ENCODE measurements at places on chromosomes 5 and 9.

DNA sequence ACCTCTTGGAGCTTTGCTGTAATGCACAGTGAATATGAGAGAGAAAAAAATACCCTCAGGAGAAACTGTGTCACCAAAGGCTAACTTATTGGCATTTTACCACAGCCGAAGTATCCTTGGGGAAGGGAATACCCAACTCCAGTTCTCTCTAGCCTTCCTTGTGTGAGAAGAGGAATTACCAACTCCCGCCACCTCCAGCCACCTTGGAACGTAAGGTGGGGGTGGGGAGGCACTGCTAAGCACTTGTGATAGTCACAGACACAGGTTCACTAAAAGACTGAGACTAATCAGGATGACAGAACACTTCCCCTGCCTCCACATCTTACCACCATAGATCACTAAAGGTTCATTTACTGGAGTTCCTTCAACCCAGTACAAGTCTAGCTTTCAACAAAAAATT is 102.0 kb upstream of the ADAMTS19 start:
- DNase-seq: no peak

DNA sequence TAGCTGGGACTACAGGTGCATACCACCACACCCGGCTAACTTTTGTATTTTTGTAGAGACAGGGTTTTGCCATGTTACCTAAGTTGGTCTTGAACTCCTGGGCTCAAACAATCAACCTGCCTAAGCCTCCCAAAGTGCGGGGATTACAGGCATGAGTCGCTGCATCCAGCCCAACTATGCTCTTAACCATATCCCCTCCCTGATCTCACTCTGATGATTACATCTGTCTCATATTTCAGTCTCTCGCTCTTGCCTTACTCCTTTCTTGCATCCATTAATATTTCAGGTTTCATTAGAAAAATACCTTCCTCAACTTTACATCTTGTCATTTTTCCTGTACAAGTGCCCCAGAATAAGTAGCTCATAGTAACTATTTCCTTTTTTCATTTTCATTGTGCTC is 61.0 kb upstream of the BASP1 start:
- no peak for DNase-seq

GRCh38 chr9:126411225-126411947 is 84.8 kb downstream of the MVB12B start:
- no peak for DNase-seq

DNA sequence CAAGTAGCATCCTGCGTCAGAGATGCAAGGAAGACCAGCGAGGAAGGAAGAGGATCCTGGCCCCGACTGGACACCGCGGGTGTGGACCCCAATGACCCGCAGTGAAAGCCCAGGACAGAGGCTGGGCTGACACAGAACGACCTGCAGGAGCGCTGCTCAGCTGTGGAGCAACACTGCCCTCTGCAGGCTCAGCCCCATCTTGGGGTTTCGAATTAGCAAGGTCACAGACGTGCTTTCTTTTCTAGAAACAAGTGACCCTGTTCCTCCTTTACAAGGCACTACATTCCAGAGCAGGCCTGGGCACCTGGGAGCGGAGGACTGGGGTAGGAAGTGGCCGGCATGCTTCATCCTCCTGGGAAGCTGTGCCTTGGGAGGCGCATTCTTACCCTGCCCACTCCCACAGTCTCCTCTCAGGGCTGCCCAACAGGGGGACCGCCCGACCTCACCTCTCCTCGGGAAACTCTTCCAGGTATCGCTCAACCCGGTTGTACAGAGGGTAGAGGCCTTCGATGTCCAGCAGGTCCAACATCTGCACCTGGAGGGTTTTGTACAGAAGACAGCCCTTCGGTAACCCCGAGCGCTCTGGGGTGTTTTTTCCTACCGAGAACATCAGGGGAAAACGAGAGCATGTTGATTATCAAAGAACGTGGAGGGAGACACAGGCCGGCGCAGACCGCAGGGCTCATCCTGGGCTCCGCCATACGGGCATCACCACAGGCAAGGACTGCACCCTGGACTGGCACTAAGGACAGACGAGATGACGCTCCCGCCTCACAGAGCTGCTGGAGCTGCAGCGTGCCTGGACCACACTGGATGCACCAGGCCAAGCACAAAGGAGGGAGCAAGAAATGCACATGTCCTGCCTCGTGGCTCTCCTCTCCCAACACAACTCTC is 35.0 kb downstream of the IPPK start:
- peak; percentile 75 for DNase-seq

DNA sequence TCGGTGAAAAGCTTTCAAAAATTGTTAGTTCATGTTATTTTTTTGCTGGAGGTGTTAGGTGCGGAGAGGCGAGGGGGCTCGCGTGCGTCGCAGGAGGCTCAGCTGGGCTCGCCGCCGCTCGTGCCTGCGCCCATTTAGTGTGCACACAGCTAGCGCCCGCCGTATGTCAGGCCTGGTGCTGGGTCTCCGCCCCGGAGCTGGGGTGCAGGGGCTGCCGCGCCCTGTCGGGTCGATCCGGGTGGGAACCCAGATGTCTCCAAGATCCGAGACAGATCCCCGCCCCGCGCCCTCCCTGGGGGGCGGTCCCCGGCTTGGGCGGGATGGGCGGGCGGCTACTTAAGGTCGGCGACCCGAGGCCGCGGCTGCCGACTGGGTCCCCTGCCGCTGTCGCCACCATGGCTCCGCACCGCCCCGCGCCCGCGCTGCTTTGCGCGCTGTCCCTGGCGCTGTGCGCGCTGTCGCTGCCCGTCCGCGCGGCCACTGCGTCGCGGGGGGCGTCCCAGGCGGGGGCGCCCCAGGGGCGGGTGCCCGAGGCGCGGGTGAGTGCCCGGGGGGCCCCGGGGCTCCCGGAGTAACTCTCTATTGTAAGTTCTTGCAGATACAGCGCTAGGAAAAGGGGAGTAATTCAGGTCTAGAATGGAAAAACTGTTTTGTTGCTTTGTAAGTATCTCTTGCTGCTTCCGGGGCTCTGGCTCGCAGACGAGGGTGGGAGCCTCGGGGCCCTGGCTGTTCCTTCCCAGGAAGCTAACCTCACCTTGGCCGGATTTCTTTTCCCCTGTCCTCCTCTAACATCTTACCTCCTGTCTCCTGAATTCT is 31.7 kb downstream of the GSN start:
- DNase-seq: peak; percentile 73

DNA sequence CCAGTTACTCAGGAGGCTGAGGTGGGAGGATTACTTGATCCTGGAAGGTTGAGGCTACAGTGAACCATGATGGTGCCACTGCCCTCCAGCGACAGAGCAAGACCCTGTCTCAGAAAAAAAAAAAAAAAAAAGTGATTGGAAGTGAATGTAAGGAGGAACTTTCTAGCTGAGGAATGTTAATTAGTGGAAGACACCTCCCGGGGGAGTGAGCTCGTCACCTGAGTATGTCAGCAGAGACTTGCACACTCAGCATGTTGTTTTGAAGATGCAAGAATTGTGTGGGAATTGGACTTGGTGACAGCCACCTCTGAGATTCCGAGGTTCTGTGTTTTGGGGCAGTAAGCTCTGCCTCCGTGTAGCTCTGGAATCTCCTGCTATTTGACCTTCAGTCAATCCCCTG is 3.6 kb downstream of the SYNPO start:
- DNase-seq: no peak

GRCh38 chr9:36759976-36760375 is 187.3 kb downstream of the MELK start:
- DNase-seq: no peak

DNA sequence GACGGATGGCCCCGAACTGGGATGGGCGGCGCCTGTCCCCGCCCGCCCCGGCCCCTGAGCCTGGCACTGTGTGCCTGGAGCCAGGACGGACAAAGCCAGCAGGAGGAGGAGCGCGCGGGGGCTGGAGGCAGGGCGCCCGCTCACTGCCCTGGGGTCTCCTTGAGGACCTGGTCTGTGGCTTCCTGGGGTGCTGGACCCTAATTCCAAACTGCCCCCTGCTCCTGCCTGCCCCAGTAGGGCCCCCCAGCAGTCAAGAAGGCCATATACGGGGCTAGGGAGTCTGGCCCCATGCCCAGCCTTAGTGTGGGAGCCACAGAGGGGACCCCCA is 29.2 kb upstream of the RXRA start:
- no peak for DNase-seq

GRCh38 chr5:136749016-136749415 is 383.7 kb upstream of the TRPC7 start:
- no peak for DNase-seq

- DNase-seq: no peak
These were observed 62.3 kb downstream of the ACER2 start for GRCh38 chr9:19470981-19471650.

- no peak for DNase-seq
These were observed 77.6 kb downstream of the ADAMTS2 start for GRCh38 chr5:179267671-179268083.

- DNase-seq: no peak
These were observed 194.4 kb downstream of the ARRDC3 start for GRCh38 chr5:91188755-91189154.

GRCh38 chr5:12883395-12883794 is 979.1 kb upstream of the CTNND2 start:
- DNase-seq: no peak

DNA sequence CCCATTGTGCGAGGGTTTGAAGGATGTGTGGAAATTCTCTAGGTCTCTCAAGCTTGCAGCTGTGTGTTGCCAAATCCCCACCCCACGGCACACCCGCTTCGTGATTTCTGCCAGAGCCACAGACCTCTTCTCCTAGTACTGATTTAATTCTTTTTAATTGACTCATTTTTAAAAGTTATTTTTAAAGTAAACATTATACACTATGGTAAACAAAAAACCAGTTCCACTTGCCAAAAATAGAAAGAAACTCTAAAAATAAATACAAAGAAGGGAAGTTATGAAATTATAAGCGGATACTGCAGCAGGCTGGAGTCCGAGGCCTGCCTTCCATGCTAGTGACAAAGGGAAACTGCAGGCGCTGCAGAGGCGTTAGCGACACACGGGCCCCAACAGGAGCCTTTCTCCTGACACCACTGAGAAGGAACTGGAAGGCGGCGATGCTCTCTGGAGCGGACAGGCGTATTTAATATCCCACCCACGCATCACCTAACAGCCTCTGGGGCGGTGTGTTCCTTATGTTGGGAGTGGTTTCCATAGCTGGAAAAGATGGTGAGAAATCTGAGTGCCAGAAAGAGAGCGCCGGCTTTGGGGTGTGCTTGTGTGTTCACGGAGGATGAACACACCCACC is 122.5 kb downstream of the COL23A1 start:
- DNase-seq: peak; percentile 28

- DNase-seq: no peak
These were observed 488 bp downstream of the COL15A1 start for GRCh38 chr9:98944057-98944733.

DNA sequence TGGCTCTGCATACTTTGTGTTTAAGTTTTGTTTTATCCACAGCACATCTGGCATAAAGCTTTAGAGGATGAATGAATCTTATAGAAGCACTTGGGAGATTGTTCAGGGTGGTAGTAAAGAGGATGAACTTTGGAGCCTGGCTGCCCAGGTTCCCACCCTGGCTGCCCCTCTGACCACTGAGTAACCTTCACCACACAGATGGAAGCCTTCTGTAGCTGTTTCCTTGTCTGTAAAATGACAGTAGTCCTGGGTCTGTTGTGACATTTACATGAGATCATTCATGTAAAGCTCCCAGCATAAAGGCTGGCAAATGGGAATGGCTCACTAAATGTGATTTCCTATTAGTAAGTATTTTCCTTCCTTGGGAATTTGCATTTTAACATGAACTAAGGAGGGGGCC is 85.7 kb upstream of the FAM169A start:
- no peak for DNase-seq

DNA sequence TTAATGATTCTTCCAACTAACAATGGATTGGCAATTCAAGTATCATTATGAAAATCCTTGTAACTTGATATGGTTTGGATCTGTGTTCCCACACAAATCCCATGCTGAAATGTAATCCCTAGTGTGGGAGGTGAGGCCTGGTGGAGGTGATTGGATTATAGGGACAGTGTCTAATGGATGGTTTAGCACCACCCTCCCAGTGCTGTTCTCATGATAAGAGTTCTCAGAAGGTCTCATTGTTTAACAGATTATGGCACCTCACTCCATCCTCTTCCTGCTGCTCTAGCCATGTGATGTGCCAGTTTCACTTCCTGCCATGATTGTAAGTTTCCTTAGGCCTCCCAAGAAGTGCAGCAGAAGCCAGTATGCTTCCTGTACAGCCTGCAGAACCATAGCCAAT is 1116.2 kb upstream of the EDIL3 start:
- no peak for DNase-seq

GRCh38 chr9:124017929-124018729 is 6.6 kb downstream of the LHX2 start:
- DNase-seq: no peak

- DNase-seq: peak; percentile 64
These were observed 19.9 kb downstream of the NOTCH1 start for GRCh38 chr9:136525841-136526499.

DNA sequence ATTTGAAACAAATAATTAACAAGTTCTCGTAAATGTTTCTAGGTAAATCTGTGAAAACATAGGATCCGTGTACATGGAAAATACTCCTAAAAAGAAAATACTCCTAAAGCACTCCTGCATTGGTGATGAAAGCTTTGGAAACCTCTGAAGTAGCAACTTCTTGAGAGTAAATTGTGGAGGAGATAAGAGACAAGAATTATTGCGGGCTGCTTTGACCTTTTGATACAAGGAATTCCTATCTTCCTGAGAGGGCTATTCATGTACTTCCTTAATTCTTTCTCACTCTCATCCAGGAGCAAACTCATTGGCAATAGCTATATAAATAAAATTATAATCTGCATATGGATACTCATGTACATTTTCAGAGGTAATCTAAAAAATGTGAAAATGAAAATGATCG is 158.4 kb upstream of the PIK3R1 start:
- DNase-seq: no peak

- DNase-seq: no peak
These were observed 367.7 kb upstream of the SLC30A5 start for GRCh38 chr5:68725905-68726683.

DNA sequence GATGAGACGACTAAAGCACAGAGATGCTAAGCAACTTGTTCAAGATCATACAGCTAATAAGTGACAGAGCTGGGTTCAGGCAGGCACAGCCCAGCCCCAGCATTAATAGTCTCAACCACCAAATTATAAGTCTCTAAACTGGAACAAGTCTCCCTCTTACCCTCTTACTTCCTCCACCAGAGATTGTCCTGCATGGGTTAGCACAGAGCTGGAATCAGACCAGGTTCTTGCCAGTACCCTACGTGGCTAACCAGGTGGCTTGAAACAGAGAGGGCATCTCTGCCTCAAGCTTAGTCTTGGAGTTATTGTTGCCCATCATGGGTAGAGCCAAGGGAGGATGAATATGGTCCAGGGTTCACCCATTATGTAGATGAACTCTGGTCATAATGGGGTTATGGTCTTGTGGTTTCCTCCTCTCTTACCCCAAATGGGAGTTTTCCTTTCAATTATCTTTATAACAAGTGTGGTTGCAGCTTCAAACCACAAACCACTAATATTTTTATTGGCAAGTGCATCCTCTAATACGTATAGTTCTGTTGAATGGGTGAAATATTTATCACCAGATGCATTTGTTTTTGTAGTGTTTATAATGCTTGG is 8.3 kb upstream of the XPA start:
- DNase-seq: no peak

All from colonic mucosa (tissue), 4 donors.